GM12892 (cell line): ENCODE measurements at places on chromosomes 3 and 15.

- no peak for DNase-seq
These were observed 62.7 kb upstream of the TRAK1 start for GRCh38 chr3:42028474-42028873.

- no peak for DNase-seq
These were observed 2.7 kb downstream of the MECOM start for GRCh38 chr3:169660709-169661360.

DNA sequence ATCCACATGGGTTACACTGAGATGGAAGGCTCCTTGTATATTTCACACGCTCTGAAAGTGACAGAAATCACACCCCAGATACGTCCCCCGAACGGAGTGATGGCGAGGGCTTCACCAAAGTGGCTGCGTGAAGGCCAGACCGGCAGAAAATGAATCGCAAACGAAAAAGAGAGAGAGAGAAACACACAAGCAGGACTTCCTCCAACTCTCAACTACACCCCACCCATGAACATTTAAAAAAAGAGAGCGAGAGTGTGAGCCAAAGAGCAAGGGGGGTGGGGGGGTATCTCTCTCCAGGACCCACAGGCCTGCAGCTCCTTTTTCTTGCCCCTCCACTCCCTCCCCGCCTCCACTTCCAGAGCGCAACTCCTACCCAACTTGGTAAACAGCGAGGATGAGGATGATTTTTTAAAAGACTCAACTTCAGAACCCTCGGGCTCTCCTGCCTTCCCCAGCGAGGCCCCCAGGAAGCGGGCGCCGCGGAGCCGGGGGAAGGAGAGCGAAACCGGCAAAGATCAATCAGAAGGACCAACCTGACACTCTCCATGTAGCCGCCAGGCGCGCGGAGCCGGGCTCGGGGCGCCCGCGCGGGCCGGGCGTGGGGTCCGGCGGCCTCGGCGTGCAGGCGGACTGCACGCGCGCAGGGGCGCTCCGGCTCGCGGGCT lies 519.1 kb downstream of the FOXP1 start:
- DNase-seq: no peak

GRCh38 chr3:60609446-60609845 lies 641.8 kb downstream of the FHIT start:
- DNase-seq: no peak

GRCh38 chr3:146550070-146550615 lies 5.7 kb upstream of the PLSCR1 start:
- no peak for DNase-seq

DNA sequence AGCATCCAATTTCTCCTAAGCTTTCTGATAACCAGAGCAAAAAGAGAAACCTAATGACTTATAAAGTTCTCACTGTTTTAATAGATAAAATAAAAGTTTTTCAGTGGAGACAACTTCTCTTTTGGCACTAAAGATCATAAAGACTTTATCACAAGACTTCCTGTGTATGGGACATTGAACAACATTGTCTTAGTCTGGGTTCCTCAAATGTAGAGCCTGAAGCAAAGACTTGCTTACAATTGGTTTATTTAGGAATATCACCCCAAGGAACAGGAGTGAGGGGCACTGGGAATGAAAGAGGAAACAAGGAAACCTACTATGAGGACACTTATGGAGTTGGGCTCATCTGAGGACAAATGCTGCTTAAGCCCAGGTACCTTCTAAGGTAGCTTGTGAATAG lies 127.4 kb downstream of the B3GALNT1 start:
- DNase-seq: no peak

DNA sequence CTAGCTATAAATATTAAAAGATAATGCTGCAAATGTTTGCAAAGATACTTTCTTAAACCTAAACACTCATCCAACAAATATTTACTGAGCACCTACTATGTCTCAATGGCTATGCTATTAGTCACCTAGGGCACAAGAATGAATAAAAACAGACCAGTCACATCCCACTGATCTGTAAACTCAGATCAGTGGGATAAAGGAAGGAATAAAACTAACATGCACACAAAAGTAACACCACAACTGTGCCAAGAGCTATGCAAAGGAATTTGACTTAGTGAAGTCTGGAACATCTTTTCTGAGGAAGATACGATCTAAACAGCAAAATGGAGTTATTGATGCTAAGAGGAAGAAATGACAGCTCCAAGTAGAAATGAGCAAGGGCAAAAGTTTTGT lies 56.6 kb downstream of the CBLB start:
- DNase-seq: no peak

DNA sequence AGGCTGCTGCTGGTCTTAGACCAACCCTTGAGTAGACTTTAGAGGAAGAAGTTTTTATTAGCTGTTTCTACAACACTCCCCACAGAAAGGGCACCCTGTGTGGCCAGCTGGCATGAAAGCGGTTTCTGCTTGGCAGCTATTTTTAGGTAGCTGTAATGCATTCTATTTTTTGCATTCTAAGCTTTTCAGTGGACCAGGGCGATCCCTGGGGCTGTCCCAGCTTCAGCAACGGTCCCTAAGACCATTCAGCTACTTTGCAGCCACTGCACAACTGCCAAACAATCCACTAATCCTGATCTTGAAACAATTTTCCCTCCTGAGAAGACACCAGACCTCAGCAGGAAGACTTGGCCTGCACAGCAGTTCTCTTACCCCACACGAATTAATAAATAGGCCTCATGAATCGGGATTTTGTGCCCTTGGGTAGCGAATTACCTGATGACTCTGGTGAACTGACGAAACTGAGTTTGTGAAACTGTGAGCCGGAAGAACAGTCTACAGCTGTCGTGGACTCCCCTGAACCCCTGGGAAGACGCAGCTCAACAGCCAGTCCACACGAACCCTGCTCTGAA lies 14.6 kb upstream of the TFRC start:
- DNase-seq: no peak

GRCh38 chr3:194022052-194022451 lies 113.9 kb upstream of the HES1 start:
- DNase-seq: no peak

DNA sequence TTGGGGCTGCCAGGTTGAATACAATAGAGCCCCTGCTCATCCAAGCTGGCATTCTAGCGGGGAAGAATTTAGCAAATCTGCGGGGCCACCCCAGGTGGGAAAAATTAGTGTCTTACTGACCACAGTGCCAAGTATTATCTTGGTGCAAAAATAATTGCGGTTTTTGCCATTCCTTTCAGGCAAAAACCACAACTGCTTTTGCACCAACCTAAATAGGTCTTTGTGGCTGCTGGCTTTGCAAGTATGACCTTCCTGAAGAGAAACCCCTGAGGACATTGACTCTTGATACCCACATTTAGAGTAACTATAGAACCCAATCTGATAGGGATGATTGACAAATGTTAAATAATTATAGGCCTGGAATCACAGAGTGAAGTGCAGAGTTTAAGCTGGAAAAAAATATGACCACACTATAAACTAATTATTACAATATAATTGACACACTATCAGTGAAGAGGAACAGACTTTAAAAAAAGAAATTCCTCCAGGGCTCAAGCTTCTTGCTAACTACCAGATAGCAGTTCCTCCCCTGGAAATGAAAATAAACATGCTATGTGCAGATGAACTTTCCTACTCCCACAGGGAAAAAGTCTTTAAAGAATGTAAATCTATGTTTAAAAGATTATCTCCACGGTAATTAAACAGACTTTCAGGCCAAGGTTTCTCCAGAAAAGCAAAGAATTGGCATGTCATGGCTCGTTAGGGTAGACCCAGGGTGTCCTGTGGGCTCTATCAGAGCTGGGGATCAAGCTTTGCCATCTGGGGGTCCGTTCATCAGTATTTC lies 34.4 kb downstream of the CA12 start:
- no peak for DNase-seq

GRCh38 chr15:80507131-80507530 lies 102.9 kb downstream of the ARNT2 start:
- no peak for DNase-seq

GRCh38 chr15:53978253-53978906 lies at the start of gene UNC13C:
Gene UNC13C, plus strand, starts transcription at chr15:53978441. Its CDS starts 34,463 bp downstream, at chr15:54012904.
- no peak for DNase-seq

- DNase-seq: no peak
These were observed 25.4 kb downstream of the CACNA2D2 start for GRCh38 chr3:50478051-50478450.

DNA sequence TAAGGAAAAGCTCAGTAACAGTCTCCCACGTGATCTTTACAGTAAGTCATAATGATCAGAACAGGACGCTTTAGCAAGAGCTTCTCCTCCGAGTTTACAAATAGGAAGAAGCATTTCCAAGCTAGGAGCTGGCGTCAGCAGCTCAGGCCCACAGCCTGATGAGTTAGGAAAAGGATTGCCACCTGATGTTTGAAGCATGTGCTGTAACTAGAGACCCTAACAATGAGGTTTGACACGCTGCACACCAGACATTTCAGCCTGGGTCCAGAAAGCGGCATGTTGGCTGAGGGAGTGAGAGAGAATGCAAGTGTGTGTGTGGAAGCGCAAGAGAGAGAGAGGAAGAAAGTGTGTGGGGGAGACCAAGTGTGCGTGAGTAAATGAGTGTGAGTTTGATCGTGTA lies 47.3 kb downstream of the TLE3 start:
- DNase-seq: no peak
